Activated CD4-positive, alpha-beta T cell treated with anti-CD3 and anti-CD28 coated beads, Interleukin-2, amount 50 U/mL, for 24 hours (primary cell): ENCODE measurements at places on chromosomes 4 and X.

- DNase-seq = no peak
These were observed 12.2 kb downstream of the SULT1B1 start for GRCh38 chr4:69748173-69748572.

- DNase-seq = no peak
These were observed 706.9 kb upstream of the TENM3 start for GRCh38 chr4:181536196-181536746.

DNA sequence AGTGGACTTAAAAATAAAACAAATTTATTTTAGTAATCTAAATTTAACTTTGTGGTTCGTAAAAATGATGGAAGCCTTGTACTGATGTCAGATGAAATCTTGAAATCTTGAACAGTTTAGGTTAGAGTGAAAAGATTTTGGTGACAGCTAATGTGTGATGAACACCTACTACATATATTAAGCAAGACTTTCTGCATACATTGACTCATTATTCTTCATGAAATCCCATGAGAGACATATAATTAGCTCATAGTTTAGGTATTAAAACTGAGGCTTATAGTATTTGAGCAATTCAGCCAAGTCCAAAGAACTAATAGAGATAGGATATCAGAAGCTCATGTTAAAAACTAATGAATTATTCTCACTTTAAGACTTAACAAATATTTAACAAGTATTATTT lies 66.9 kb upstream of the PCDH7 start:
- DNase-seq = no peak

GRCh38 chrX:123181233-123181914 lies 2.7 kb upstream of the GRIA3 start:
- no peak for DNase-seq

DNA sequence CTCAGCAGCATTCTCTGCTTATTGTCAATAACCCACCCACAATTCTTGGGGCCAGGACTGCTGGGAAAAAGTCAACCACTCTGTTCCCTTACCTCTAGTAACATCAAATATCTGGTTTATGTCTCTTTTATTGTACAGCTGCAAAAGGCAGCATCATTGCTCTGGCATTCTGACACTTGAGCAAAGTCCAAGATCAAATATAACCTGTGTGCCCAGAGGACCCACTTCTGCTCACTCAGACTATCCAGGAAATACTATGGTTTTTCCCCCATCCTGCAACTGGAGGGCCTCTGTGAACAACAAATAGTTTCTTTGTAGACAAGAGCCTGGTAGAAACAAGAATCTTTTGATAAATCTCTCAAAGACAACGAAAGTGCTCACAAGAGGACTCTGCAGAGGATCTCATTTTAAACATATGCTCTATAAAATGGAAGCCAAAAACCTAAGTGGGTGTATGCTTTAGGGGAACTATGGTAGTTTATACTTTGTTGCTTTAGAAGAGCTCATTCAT lies 154.7 kb downstream of the RAB28 start:
- DNase-seq = no peak
